ENCODE measurements at places on chromosomes 4 and X. TPM values are rescaled to one million over a fixed set of nuclear protein-coding genes. Genes with fewer than 3 reads are reported as not detected.
A peak's percentile ranks its signal among the peaks of the same experiment; 100 is the strongest.

DNA sequence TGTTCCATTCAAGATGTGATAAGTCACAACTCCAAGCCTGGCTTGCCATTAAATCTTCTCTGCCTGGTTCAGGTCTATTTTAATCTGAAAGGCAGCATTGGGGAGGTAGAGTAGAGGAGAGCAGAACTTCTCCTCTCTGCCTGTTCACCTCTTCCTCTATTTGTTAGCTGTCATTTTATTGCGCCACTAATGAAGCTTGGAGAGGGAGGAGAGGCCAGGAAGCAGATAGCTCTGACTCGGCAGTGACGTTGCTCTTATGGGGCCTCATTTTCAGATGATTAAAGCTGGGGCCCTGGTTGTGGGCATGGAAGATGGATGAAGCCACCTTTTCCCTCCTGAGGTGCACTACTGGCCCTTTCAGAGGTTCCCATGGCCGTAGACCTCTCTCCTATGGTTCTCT lies 207.3 kb downstream of the MID1IP1 start:
- DNase-seq, result no peak

Gene SGMS2
- total RNA-seq, result 116 TPM

Gene STARD8
- total RNA-seq, result 4.9 TPM

Gene FAM200B
- 33.2 TPM for total RNA-seq

GRCh38 chrX:49232525-49232924 lies 615 bp downstream of the CACNA1F start:
- DNase-seq, result no peak

GRCh38 chr4:105196523-105197145 lies 50.0 kb downstream of the TET2 start:
- peak; percentile 10 for DNase-seq
